ENCODE measurements at places on chromosomes 2 and 18.

GRCh38 chr18:10054366-10054765 is 140.6 kb downstream of the VAPA start:
- no peak for DNase-seq

DNA sequence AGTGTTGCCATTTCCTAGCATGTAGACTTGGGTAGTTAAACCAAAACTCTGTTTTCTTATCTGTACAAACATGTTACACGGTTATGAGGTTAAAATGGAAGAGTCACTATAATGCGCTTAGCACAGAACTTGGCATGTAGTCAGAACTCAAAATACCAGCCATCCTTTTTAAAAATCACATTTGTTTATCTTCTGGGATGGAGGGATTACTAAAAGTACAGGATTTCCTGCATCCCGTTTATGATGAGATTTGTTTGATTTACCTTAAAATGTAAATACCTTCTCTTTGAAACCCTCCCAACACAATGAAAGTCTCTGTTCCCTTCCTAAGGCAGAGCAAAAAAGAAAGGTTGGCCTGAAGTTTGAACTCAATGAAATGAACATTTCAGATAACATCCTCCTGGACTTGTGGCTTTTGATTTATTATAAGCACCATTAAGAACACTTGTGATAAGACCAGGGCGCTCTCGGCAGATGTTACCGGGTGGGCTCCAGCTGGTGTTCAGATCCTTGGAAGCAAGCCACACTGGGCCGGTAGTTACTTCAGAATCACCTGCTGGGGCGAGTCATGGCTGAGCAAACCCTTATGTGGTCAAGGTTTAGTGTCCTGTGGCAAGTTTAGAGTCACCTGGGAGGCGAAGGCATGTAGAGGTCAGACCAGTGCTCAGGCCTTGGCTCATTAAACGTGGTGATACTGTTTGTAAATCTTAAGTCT is 105.7 kb downstream of the MGAT5 start:
- DNase-seq, result no peak

- peak; percentile 28 for DNase-seq
Observed at GRCh38 chr2:148614014-148614321, 30.6 kb upstream of the EPC2 start.

DNA sequence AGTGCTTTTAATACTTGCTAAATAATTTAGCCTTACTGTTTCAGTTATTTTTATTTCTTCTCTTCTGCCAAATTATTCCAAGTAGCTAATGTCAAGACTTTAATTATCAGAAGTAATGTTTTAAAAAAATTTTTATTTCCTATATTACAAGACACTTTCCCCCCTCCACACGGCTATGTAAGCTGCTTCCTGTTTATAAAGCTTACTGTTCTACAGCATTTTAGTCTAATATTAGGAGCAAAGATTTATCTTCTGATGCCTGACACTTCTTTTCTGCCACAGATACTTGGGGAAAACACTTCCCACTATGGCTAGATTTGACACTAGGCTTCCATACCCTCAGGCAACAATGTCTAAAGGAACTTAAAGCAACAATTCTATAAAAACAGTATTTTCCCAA is 62.3 kb downstream of the ROCK1 start:
- DNase-seq, result no peak

- DNase-seq, result no peak
Observed at GRCh38 chr18:62919109-62919838, 203.9 kb downstream of the PHLPP1 start.

GRCh38 chr2:205785507-205786260 is 103.4 kb downstream of the NRP2 start:
- no peak for DNase-seq

DNA sequence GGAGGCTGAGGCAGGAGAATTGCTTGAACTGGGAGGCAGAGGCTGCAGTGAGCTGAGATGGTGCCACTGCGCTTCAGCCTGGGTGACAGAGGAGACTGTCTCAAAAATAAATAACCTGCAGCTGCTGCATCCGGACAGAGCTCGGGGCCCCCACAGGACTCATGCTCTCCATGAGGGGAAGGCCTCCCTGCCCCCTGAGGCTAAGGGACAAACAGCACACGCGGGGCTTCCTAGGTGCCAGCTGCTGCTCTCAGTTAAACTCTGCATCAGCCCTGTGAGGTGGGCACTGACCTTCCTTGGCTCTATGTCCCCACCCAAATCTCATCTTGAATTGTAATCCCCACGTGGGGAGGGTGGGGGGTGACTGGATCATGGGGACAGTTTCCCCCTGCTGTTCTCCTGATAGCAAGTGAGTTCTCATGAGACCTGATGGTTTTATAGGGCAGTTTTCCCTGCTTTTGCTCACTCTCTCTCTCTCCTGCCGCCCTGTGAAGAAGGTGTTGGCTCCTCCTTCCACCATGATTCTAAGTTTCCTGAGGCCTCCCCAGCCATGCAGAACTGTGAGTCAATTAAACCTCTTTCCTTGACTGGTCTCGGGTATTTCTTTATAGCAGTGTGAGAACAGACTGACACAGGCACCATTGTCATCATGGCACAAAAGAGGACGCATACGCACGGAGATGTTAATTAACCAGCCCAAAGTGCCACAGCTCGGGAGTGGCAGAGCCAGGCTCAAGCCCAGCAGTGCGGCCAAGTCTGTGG is 49.9 kb upstream of the TAF1B start:
- DNase-seq, result no peak

GRCh38 chr2:110828330-110828729 is 96.0 kb downstream of the ACOXL start:
- DNase-seq, result peak; percentile 14

Measured in fibroblast of mammary gland (primary cell).